ENCODE measurements at places on chromosomes 13 and 19.
A peak's percentile ranks its signal among the peaks of the same experiment; 100 is the strongest.

- DNase-seq = no peak
These were observed 29.7 kb downstream of the MLLT1 start for GRCh38 chr19:6250024-6250615.

DNA sequence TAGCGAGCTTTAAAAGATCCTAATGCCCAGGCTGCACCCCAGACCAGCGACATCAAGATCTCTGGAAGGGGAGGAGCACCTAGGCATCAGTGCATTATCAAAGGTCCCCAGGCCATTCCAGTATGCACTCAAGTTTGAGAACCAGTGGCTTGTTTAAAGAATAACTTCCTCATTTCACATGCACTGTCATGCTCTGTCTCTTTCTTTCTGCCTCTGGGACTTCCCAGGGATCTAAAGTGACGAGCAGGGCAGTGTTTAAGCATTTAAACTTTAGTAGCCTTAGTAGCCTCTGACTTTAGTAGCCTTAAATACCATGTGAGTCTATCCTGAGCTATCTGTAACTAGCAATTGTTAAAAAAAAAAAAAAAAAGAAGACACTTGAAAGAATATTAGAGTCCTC is 8.9 kb upstream of the FARP1 start:
- no peak for DNase-seq

- DNase-seq = peak; percentile 46
These were observed 128.6 kb downstream of the USP12 start for GRCh38 chr13:27043013-27043412.

- DNase-seq = no peak
These were observed 38.5 kb downstream of the SPATA13 start for GRCh38 chr13:24199016-24199415.

GRCh38 chr13:64078025-64078424 is 2662.4 kb upstream of the PCDH20 start:
- DNase-seq = no peak

DNA sequence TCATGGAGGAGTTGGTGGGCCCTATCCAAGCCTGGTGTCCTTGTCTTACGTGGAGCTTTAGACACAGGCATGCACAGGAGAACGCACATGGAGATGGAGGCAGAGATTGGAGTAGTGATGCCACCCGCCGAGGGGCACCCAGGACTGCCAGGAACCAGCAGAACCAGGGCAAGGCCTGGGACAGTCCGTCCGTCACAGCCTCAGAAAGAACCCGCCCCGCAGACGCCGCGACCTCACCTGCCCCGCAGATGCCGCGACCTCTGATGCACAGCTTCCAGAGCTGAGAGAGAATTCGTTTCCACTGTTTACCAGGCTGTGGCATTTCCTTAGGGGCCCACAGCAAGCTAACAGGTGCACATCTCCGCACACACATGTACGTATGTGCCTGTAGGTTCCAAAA is 15.3 kb downstream of the GRTP1 start:
- no peak for DNase-seq

DNA sequence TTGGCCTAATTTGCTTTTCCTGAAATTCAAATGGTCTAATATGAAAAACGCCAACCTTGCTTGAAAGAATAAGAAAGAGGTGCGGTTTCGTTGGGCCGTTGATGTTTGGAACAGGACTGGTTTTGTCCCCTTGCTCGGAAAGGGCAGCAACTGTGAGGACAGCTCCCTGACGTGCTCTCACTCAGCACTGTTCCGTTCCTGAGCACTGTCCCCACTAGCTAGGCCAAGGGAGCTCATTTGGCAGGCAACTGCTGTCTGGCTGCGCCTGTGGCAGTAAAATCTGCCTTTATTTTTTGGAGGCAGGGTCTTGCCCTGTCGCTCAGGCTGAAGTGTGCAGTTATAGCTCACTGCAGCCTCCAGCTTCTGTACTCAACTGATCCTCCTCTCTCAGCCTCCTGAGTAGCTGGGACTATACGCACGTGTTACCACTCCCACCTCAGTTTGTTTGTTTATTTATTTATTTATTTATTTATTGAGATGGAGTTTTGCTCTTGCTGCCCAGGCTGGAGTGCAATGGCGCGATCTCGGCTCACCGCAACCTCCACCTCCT is 4.5 kb downstream of the LDLR start:
- no peak for DNase-seq

Measured in NCI-H2107 (cell line).